Adipocyte (in vitro differentiated cells): ENCODE measurements at places on chromosomes 12 and 14.

DNA sequence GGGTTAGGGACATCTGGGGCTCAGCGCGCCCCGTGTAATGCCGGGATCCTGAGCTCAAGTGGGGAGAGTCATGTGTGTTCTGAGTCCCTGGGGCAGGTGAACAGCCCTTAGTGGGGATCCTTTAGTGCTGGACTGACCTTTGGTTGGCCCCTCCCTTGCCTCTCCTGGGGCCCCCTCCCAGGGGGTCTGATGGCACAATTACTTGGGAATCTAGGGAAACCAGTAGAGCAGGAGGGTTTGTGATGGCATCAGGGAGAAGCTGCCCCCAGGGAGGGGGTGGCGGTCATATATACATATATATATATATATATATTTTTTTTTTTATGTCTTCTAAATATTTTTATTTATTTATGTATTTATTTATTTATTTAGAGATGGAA, at the start of gene MORN3:
Gene MORN3, minus strand, starts transcription at position 134 of the 380 bp plus-strand sequence. CDS start 171 bp downstream, outside the sequence.
- DNase-seq: no peak

GRCh38 chr14:99752486-99753121, 40.6 kb upstream of the EML1 start:
- DNase-seq: peak; percentile 83

DNA sequence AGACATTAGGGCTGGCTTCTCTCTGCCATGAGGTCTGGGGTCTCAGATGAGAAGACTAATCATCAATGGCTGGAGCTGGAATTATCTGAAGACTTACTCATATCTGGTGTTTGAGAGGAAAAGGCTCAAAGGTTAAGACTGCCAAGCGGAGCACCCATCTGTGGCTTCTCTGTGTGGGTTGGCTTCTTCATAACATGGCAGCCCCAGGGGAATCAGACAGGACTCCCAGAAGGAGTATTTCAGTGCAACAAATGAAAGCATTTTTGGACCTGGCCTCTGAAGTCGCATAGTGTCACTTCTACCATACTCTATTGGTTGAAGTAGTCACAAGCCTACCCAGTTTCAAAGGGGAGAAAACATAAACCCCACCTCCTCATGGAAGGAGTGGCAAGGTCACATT, 171.8 kb upstream of the KRR1 start:
- DNase-seq: no peak

DNA sequence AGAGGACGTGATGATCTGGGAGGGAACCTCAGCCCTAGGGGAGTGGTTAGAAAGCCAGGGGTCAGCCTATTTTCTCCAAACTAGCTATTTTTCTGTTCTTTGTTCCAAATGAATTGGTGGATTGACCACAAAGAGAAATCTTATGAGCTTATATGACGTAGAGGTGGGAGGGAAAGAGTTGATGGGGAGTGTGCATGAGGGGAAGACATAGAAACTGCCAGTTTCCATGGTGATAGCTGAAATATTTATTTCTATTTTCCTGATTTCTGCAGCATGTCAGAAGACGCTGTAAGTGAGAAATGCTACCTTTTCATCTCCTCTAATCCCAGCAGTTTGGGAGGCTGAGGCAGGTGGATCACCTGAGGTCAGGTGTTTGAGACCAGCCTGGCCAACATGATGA, 51.4 kb upstream of the CISTR start:
- no peak for DNase-seq

GRCh38 chr14:23861666-23862065, 91.9 kb upstream of the DHRS4 start:
- DNase-seq: no peak

DNA sequence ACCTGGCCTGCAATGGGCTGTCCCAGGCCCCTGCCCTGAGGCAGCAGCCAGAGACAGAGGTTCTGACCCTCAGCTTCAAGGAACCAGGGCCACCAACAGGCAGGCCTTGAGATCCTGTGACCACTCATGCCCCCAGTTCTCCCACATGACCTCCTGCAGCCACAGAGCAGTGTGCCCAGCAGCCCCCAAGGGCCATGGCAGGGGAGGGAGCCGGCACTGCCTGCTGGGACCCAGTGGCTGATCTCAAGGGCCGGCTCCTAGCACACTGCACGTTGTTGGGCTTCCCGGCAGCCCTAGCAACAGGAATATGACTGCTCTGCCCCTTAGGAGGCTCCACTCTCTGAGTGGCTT, 14.8 kb downstream of the DEGS2 start:
- DNase-seq: no peak

DNA sequence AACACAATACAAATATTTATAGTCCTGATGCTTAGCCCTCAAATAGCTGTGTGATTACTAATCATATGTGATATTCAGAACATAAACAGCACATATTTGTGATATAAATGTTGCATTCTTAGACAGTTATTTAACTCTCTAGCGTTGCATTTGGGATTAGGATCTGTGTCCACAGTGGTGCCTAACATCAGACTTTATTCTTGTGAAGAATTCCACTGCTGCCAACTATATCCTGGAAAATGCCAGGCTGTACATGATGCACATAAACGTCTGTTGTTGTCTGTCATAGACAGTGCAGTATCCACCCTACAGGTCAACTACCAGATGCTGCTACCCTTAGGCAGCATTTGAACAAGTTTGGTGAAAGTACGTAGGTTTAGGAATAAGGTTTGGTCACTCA, 39.0 kb downstream of the SLC38A4 start:
- peak; percentile 87 for DNase-seq

GRCh38 chr12:102833687-102834441, 83.2 kb downstream of the PAH start:
- peak; percentile 27 for DNase-seq

DNA sequence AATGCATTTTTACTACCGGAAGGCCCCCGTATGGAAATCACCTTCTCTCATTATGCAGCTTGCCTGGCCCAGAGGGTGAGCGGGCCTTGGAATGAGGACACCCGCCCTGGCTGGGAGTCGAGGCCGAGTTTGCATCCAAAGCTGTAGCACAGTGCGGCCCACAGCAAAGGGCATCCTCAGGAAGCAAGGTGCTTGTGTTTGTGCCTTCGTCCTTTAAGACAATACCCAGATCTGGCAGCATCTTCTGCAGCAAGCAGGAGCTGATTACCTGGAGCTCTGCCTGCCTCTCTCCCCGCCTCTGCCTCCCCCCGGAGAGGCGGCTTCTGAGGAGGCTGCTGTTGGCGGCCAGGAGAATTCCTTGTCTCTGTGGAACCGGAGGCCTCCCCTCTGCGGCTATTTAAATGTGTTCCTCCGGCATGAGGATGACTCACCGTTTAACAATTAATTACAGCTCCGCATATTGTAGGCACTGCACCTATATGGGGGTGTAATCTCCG, 145.3 kb downstream of the CACNA1C start:
- DNase-seq: peak; percentile 74

DNA sequence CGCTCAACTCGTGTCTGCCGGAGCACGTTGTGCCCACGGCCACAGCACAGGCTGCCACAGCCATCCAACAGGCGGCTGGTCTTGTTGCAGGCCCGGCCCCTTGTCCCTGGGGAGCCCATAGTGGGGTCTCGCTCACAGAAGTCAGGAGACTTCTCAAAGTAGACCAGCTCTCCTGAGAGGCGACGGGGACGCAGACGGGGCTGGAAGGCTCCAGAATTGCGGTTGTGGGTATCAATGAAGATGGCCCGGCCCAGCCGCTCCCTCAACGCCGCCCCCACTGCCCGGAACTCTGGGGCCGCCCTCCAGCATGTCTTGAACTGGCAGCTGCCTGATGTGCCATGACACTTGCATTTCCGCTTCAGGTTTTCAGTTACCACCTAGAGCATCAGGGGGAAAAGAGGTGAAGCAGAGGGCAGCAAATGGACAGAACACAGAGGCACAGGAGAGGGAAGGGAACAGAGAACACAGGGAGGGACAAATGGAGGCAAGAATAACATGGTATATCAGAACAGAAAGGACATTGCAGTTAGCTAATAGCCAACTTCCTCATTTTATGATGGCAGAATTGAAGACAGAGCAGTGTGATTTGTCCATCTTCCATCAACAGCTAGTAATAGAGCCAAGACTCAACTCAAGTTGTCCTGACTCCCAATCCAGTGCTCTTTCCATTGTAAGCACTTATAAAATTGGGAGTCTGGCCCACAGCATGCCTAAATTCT, 5.2 kb downstream of the WNT10B start:
- DNase-seq: no peak
